ENCODE measurements at places on chromosomes 3 and 15.

DNA sequence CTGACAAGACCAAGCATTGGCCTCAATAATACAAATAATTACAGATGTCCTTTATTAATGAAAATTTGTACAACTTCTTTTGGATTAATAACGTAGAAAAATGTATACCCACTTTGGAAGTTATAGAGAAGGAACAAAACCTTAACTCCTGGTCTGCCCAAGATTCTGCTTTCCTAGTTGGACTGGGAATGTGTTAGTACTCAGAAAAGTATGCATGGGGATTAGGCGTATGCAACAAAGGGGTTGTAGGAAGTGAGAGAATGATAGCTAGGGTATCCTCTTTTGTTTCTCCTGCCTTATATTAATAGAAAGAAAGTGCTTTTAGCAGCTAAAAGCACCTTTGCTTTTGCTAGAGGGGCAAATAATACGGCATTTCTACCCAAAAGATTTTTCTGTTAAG is 116.2 kb upstream of the LRRFIP2 start:
- DNase-seq, result no peak

DNA sequence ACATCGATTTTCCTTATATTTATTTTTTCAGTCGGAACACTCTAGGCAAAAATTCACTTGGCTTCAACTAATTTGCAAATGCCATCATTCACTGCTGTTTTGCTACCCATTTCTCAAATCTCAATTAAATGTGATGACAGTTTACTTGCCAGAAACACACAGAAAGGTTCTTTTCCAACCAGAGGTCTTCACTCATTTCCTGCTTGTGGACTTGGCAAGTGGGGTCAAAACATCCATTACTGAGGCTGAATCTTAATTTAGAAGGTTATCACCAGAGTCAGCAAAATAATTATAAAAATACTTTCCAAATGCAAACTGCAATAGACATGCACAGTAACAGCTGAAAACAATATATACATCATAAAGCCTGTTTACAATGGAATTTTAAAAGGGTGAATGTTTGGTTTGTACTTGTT is 625.4 kb upstream of the TBL1XR1 start:
- DNase-seq, result no peak

GRCh38 chr3:73072634-73073033 is 11.2 kb downstream of the EBLN2 start:
- DNase-seq, result no peak

DNA sequence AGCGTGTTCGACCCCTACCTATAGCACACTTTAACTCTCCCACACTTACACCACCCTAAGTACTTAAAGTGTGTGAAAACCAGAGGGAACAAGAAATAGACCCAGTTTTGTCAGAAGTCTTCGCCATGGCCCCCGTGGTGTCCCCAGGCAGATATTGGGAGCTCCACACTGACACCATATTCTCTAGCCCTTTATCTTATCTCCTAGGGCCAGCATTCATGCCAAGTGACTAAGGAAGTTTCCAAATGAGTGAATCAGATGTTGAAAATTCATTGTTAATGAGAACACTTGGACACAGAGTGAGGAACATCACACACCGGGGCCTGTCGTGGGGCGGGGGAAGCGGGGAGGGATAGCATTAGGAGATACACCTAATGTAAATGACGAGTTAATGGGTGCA is 31.8 kb downstream of the P3H2 start:
- no peak for DNase-seq

- DNase-seq, result no peak
Observed at GRCh38 chr3:193407112-193407511, 28.6 kb upstream of the ATP13A5 start.

- DNase-seq, result no peak
Observed at GRCh38 chr3:473033-473800, 276.7 kb downstream of the CHL1 start.

DNA sequence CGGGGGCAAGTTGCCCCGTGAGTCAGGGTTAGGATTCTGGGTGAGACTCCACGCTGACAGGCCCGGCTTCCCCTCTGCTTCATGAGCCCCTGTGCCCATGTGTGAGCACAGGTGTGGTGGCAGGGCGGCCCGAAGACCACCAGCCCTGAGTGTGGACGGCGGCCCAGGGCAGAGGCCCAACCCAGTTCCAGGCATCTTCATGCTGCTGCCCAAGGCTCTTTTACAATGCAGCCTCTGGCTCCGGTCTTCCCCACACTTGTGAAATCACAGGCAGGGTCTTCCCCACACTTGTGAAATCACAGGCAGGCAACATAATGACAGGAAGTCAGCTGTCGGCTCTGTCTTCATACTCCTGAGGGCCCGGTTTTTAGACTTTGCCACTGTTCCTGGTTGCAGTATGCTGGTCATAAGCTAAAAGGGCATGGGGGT is 78.8 kb downstream of the AAGAB start:
- DNase-seq, result no peak

- DNase-seq, result no peak
Observed at GRCh38 chr15:38059665-38060064, 125.2 kb downstream of the TMCO5A start.

GRCh38 chr3:51393564-51393963 is 2.5 kb downstream of the RBM15B start:
- no peak for DNase-seq

DNA sequence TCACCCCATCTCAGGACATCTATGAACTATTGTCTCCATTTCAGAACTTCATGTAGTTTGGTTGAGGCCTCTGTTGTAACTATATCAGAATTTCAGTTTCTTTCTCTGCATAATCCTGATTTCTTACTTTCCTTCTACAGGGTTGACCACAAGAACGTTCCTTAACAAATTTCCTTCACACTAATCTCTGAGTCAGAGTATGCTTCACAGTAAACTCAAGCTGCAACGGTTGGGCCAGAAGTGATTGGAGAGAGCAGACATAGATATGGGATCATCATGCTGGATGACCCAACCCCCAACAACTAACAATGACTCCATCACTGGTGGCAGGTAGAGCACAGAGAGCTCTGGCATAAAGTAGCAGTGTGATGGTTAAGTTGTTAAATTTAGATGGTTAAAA is 128.8 kb upstream of the OSTN start:
- no peak for DNase-seq

DNA sequence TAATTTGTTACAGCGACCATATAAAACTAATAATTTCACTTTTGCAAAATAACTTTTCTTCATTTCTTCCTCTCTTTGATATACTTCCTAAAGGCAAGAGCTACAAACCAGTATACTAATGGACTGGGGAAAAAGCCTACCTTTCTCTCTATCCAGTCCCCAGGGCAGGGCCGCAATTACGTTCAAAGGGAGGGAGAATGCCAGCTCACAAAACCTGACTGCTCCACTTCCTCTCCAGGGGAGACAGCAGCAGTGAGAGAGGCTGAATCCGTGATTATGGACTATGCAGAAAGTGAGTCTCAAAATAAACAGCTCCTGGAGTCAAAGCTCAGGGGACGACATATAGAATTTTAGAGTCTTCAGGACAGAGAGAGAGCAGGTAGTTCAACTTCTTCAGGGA is 126.9 kb upstream of the HES1 start:
- no peak for DNase-seq

- DNase-seq, result no peak
Observed at GRCh38 chr3:20564966-20565365, 379.0 kb upstream of the SGO1 start.

DNA sequence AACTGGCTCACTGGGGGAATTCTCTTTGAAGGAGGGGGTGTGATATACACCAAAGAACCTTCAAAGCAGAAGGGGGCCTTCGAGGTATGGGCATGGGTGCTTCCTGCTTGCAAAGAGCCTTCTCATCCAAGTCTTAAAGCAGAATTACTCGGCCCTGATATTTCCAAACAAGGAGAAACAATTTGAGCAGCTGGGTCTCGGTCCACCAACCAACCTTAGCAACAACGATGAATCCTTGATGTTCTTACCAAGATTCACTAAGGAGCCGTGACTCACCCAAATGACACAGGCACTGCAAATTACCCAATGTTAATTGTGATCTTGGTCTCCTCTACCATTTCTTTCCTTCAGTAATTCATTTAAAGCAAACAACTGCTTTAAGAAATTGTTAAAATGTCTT is 7.7 kb downstream of the HOMER2 start:
- DNase-seq, result no peak

GRCh38 chr3:134857776-134858362 is 62.8 kb downstream of the EPHB1 start:
- DNase-seq, result no peak

DNA sequence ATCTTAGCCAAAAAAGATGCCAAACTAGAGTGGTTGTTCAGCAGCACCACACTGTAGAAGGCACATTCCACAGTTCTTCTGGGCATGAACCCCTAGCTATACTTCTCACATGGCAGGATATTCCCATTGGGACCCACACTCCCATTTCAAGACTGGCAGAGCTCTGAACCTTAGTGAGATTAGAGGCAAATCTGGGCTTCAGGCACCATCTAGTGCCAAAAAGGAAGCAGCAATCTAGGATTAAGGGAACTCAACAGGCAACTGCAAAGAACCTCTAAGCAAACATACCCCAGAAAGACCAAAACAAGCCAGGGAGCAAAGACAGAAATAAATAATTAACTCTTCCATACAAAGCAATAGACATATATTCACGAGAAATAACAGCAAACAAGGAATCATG is 66.2 kb downstream of the TAFA4 start:
- DNase-seq, result no peak

- DNase-seq, result no peak
Observed at GRCh38 chr15:81304226-81304625, 19.7 kb downstream of the STARD5 start.

GRCh38 chr15:36601497-36601932 is 22.1 kb downstream of the CDIN1 start:
- DNase-seq, result no peak

GRCh38 chr3:127180859-127181258 is 12.1 kb upstream of the PRR23E start:
- DNase-seq, result no peak

DNA sequence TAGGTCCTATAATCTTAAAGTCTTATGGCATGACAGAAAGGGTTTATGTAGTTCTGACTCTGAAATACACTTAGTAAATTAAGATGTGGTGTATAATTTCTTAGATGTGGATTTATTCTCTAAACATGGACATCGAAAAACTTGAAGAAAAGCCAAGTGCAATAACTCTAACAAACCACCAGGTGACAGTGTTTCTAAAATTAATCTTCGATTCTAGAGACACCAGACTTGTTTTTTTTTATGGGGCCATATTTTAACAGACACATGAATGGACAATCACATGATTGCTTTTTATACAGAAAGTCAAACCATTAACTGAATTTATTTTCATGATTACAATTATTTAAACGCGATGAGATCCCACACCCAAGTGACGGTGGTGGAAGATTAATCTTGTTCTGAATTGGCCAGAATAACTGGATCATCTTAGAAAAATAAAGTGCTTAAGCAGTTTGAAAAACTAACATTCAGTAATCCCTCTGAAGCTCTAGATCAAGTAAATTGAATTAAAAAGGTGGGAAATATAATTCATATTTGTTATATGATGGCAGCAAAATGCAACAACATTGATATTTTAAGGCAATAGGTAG is 305.1 kb downstream of the LSAMP start:
- DNase-seq, result no peak

DNA sequence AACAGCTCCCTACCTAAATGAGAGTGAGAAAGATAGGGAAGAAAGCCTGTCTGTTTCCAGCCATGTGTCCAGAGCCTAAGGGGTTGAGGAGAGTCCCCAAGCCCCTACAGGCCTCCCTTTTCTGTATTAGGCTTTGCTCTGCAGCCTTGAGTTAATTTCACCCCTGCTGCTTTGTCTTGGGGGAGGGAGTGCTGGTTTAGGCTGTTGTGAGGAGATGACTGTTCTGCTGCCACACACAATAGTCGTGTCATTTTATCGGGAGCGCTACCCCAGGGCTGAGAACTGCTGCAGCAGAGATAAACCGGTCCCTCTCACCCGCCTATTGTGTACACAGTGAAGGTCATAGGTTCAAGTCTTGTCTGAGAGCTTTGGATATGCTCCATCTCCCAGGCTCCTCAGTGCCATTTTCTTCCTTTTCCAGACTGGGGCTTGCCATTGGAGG is 1.4 kb downstream of the ZNF609 start:
- no peak for DNase-seq

GRCh38 chr3:42302924-42303634 is 37.1 kb upstream of the CCK start:
- no peak for DNase-seq

DNA sequence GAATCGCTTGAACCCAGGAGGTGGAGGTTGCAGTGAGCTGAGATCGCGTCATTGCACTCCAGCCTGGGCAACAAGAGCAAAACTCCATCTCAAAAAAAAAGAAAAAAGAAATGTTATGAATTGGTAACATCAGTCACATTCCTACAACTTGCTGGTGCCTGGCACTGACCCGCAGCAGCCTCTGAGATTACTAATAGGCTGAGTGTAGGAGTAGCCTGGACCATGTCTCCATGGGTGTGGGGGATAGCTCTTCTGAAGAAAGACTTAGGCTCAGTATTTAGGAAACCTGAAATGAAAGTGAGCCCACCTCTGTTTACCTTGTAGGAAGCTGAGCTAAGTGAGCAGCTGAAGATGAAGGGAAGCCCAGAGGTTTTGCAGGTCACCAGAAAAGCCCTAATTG is 148.3 kb downstream of the LRRC28 start:
- no peak for DNase-seq
